Right hindlimb (tissue), 1 donor: ENCODE measurements at places on chromosomes 12 and 14.

DNA sequence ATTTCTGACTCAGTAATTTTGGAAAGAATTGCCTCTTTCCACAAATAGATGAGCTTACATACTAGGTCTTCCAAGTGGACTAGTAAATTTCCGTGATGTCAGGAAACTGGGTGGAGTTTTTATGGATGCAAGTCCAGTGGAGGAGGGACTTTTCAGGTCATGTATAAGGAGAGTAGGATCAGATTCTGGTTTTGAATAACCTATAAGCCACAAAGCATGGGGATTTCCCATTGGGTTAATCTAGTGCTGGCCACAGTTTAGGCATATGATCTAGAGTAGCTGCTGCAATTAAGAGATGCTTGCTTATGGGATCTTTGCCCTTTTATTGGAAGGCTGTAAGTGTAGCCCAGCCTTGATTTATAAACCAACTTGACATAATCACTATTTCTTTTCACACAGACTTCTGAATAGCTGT, 33.8 kb downstream of the STK38L start:
- DNase-seq = no peak

GRCh38 chr12:132169376-132169775, 25.1 kb downstream of the NOC4L start:
- DNase-seq = no peak

- no peak for DNase-seq
Observed at GRCh38 chr14:65002586-65003210, 16.0 kb downstream of the FNTB start.

DNA sequence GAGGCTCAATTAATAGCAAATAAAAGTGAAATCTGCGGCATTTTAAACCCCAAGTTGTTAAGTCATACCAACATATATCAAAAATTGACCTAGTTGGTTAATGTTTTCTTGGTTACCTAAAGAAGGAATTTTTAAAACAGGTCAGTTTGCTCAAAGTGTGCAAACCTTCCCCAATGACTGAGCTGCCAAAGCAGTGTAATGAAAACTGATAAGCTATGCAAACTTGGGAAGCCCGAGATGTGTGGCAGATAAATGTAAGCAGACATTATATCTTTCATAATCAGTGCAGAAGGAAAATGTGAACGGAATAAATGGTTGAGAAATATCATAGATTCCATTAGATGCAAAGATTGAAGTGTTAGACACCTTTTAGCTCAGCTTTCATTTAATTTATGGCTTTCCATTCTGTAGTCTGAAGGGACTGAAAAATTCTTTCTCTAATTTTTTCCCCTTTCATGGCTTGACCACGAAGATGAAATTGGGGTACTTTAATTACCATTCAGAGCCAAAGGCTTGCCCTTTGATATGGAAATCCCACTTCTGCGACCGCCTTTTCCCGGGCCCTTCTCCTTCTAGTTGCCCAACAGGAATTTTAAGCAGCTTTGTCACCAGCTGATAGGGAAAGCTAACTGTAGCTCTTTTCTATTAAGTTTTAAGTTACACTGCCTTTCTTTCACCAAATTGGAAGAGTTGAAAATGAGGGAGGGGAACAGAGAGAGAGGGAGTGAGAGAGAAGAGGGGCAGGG, 306.6 kb upstream of the SOX5 start:
- DNase-seq = no peak

GRCh38 chr14:80354860-80355581, 143.7 kb upstream of the DIO2 start:
- DNase-seq = no peak

GRCh38 chr12:67469666-67470065, 178.9 kb upstream of the DYRK2 start:
- peak; percentile 42 for DNase-seq

- DNase-seq = peak; percentile 81
Observed at GRCh38 chr12:57896434-57897201, 44.7 kb upstream of the ATP23 start.
